SK-MEL-5 (cell line): ENCODE measurements at places on chromosomes 13 and 19. TPM values are rescaled to one million over a fixed set of nuclear protein-coding genes. Genes with fewer than 3 reads are reported as not detected.
A peak's percentile ranks its signal among the peaks of the same experiment; 100 is the strongest.

DNA sequence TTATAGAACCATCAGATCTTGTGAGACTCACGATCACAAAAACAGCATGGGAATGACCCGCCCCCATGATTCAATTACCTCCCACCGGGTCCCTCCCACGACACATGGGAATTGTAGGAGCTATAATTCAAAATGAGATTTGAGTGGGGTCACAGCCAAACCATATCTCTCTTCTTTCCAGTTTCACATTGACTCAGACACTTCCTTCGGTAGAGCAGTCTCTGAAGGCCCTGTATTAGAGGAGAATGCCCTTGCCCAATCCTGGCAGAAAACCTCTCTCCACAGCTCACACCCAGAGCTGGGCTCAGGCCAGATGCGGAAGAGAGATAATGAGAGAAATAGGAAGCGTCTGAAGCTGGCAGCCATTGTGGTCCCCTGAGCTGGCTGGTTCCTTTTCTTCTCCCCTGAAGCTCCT, 72.4 kb upstream of the CLDN10 start:
- no peak for DNase-seq

GRCh38 chr19:48650974-48651682, 5.1 kb upstream of the CA11 start:
- DNase-seq: no peak

DNA sequence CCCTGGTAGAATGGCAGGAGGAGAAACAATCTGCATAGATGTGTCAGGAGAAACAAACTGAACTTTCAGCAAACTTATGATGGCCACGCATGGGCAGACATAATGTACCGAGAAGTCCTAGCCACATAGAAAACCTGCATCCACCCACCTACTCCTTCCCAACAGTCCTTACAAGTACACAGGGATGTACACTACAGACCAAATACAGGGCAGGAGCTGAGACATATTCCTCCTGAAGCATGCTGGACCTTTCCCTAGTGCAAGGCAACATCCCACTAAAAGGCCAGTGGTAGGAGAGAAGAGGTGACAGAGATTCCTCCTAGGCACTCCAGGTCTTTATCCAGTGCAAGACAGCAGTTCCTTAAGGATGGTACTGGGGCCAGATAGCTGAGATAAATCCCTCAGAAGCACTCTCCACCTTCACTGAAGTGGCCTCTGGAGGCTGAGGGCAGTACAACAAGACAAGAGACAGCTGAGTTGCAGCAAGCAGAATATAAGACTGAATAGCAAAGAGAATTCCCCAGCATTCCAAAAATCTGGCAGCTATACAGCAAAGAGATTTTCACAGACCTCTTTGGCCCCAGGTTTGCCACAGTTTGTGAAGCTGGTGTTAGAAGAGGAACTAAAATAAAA, 18.3 kb downstream of the VWA8 start:
- peak; percentile 70 for DNase-seq

- peak; percentile 43 for DNase-seq
These were observed 13.8 kb upstream of the PTPRS start for GRCh38 chr19:5354403-5354802.

DNA sequence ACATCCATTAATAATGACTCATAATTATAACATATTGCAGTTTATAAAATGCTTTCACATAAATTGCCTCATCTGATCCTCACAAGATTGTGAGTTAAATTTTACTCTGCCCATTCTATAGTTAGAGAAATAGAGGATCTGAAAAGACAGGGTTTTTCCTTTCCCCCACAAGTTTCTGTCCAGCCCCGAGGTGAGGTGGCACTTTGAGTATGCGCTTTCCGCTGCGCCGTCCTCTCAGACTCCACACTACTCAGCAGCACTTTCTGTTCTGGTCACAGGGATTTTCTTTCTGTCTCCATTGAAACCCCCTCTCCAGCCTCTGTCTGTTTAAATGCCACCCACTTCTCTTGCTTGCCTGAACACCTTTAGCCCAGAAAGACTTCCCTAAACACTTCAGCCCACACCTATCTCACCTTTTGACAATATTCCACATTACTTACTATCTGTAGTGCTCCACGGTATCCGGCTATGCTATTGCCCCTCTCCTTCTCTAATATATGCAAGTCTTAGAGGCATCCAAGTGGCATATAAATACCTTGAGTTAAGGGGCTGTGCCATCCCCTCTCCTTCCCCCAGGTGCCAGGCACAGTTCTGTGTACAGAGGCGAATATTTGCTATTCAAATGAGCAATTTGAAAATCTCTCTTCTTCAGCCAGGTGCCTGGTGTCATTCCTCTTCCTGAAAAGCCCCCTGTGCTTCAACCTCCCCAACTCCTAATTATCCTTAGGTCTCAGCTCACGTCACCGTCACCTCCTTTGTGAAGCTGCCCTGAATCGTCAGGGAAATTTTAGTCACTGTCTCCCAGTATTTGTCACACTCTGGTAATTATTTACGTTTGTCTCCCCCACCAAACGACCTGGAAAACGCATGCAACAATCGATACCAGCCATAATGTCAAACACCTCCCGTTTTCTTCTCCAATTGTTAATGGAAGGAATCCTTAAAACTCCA, 268.7 kb downstream of the NHLRC3 start:
- DNase-seq: no peak

DNA sequence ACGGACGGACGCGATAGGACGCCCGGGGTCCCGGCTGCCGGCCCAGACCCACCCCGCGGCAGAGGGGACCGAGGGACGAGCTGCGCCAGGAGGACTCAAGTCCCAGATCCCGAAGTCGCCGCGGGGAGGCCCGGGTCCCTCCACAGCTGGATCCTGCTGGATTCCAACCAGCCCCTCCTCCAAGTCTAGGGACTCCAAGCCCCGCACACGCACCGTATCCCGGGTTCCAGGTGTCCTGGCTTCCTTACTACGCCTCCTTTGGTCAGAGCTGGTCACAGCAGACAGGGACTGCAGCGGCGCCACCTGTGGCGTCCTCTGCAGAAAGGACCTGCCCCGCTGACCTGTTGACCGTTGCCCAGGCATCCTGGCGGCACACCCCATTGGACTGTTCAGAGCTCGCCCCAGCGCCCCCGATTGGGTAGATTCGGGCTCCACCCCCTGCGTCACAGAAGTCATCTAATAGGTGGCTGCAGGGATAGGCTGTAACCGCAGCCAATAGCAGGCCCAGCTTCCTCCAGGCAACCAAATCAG, 29.0 kb upstream of the ZNF709 start:
- no peak for DNase-seq

DNA sequence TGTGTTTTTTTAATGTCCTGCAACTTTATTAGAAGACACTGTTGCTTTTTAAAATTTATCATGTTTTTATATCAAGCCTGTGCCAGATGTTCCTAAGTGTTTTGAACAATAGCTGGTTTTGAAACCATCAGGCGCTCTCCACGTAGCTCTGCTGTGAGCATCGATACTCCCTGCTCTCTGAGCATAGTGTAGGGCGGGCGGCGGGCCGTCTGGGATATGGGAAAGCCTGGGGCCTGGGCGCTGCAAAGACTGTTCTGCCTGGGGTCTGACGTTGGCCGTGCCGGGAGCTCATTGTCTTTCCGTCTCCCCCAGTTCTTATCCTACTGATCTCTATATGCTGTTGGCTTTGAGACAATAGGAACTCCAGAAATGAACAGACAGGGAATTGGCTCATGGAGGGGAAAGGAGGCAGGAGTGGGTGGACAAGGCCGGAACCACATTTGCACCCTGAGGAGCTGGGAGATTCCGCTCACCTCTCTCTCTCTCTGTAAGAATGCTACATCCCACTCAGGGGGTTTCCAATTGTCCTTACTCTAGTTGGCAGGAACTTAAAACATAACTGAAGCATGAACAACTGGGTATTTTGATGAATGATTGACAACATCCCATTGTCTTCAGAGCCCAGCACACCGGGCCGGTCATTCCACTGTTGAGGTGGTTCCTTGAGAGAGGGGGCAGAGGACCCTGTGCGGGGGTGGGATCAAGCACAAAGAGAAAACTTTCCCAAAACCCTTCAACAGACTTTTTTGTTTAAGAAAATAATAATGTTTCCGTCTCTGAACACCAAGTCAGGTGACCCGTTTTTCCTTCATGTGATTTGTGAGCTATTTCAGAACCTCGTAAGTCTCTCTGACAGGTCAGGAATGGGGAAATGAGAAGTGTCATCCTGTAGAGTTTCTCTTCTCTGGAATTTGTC, 64.7 kb downstream of the COL4A2 start:
- no peak for DNase-seq

DNA sequence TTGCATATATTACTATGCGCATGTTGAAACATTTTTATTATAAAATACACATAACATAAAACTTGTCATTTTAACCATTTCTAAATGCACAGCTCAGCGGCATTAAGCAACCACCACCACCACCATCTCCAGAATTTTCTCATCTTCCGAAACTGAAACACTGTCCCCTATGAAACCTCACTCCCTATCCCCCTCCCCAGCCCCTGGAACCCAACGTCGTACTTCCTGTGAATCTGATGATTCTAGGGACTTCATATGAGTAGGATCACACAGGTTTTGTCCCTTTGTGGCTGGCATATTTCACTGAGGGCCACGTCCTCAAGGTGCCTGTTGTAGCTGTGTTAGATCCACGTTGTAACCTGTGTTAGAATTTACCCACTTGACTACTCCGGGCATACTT, 716 bp upstream of the MAP2K2 start:
- no peak for DNase-seq

DNA sequence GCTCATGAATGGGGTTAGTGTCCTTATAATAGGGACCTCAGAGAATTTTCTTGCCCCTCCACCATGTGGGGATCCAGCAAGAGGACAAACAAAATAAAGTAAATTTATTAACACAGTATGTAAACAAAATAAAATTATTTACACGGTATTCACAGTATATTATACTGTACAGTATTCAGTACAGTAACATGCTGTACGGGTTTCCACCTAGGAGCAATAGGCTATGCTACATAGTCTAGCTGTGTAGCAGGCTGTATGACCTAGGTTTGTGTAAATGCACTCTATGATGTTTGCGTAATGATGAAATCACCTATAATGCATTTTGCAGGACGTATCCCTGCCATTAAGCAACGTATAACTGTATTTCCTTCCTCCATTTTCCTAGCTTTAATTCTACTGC, 11.8 kb upstream of the DIAPH3 start:
- no peak for DNase-seq

GRCh38 chr19:33507021-33507956, 14.3 kb downstream of the PEPD start:
- no peak for DNase-seq

GRCh38 chr19:19224852-19225494, 13.2 kb downstream of the NCAN start:
- DNase-seq: peak; percentile 73

SHISA7 gene
- not detected in 2 replicates for total RNA-seq

HAUS8 gene
- 4.1 and 6.7 TPM in 2 replicates for total RNA-seq

NRTN gene
- 2.7 and 4.8 TPM in 2 replicates for total RNA-seq

ZNF554 gene
- total RNA-seq: 0.92 and 1.9 TPM in 2 replicates
